Mucosa of gallbladder (tissue), 1 donor: ENCODE measurements at places on chromosomes 7 and 10.

DNA sequence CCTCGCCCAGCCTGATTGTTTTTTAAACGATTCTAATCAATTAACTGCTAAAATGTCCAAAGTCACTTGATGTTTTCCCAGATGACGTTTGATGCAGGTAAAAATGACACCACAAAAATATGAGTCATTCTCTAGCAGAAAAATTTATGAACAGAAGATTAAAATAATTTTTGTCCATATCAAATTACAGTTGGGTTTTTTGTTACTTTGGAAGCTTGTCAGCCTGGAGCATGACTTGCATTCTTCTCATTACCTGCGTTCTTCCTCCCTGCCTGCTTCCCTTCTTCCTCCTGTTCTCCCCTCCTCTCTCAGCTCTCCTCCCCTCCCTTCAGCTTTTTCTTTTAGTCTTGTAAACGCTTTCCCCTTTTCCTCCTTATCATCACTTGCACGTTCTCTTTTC, 18.7 kb downstream of the IL15RA start:
- no peak for DNase-seq

GRCh38 chr7:158676171-158676840, 28.3 kb downstream of the NCAPG2 start:
- no peak for DNase-seq

GRCh38 chr7:151296202-151296992, 45.2 kb upstream of the NUB1 start:
- no peak for DNase-seq

DNA sequence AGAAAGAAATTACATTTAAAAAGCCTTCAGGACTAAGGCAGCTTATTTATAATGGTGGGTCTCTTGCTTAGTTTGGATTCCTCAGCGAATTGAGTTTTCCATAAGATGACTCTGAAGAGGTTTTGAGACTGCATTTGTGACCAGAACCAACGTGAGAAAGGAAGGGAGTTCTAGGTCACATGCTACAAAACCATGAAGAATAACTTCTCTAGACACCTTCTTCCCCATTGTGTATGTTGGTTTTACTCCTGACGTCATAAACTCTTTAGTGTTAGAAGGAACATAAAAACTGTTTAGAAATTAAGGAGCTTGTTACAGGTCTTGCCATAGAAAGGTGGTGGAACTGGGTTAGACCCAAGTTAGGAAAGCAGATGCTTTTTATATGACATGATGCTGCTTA, 11.1 kb downstream of the PTPN12 start:
- no peak for DNase-seq

DNA sequence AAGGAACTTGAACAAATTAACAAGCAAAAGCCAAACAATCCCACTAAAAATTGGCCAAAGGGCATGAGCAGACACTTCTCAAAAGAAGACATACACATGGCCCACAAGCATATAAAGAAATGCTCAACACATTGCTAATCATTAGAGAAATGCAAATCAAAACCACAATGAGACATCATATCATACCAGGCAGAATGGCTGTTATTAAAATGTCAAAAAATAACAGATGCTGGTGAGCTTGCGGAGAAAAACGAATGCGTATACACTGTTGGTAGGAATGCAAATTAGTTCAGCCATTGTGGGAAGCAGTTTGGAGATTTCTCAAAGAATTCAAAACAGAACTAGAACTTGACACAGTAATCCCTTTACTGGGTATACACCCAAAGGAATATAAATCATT, 311.7 kb upstream of the HPS1 start:
- no peak for DNase-seq
